ENCODE measurements at places on chromosomes 3 and 15.
A peak's percentile ranks its signal among the peaks of the same experiment; 100 is the strongest.

- no peak for DNase-seq
Observed at GRCh38 chr3:99700631-99701268, 62.4 kb downstream of the COL8A1 start.

DNA sequence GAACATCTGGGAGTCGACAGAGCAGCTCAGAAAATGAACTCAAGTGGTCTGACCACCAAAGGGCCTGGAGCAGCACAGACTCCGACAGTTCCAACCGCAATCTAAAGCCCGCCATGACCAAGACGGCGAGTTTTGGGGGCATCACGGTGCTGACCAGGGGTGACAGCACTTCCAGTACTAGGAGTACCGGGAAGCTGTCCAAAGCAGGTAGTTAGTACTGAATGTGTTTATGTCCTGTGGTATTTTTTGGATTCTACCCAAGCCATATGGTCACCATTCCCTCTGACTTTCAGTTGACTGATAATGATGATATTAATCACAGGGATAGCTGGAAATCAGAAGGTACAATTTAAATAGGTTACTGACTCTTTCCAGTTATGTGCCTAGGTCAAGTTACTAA lies 82.3 kb downstream of the ARPP21 start:
- no peak for DNase-seq

GRCh38 chr3:150662410-150663200 lies 41.1 kb downstream of the ERICH6 start:
- DNase-seq = no peak

- DNase-seq = no peak
Observed at GRCh38 chr3:45551214-45552010, 43.1 kb upstream of the LIMD1 start.

GRCh38 chr3:165195640-165196576 lies at the start of gene SLITRK3:
Gene SLITRK3, minus strand, starts transcription at chr3:165196384. Its CDS starts 5,554 bp downstream, at chr3:165190830.
- DNase-seq = no peak

DNA sequence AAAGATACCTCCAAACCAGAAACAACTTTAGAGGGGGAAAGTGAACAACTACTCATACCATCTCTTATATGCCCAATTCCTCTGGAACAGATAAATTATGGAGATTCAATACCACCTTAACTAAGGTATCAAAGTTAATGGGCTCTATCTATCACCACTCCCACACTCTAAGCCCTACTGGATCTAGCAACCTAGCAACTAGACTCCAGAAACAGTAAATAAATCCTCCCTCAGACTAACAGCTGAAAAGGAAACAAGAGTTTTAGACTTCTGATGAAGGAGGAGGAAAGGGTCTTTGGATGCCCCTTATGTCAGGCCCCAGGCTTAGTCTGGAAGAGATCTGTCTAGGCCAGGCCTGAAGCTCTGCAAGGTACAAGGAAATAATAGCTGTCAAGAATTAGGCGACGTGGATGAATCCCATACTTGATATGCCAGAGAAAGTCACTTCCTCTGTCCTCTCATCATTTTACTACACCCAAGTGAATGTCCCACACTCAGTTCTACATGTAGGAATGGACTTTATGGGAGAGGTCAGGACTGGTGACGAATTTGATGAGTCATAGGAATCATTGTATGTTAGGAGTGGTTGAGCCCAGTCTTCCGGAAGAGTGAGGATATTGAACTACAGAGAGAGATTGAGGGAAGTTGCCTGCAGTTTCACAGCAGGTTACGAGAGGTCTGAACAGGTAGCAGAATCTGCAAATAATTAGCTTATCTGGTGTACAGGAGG lies 113.8 kb downstream of the AKAP13 start:
- DNase-seq = no peak

DNA sequence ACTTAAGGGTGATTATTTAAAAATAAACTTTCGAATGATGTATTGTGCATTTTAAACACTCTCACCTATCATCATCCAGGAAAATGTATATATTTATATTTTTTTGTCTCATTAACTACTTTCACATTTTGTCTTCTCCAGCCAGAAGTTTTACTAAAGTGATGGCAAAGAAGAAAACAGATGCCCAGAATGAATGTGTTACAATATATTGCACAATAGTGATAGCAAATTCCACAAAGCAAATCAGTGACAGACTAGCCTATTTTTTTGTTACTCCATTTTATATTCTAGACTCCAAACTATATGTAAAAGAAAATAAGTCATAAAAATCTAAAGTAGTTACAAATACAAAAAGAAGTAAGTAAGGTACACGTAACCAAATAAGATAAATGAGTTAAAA lies 414.7 kb downstream of the EPHA3 start:
- DNase-seq = no peak

DNA sequence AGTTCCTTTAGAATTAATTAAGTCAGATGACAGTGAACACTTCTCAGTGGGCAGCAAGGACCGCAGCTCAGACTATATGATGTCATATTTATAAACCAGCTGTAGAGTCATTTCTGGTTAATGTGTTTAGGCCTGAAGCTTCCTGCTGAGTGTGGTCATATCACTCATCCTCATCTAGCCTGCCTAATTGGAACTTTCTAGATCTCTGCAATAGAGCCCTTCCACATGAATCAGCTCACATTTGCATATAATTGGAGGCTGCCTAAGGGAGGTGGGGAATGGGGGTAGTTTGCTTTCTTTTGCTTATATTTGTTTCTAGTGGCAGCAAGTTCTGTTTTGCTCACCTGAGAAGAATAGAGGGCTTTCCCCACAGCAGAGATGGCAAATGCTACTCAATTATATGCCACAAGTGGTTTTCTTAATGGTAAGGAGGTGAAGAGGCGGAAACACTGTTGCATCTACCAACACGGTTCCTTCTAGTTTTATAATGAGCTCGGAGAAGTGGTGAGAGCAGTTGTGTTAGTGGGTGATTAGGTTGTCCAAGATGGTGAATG lies 148.1 kb downstream of the KLHL25 start:
- DNase-seq = no peak

DNA sequence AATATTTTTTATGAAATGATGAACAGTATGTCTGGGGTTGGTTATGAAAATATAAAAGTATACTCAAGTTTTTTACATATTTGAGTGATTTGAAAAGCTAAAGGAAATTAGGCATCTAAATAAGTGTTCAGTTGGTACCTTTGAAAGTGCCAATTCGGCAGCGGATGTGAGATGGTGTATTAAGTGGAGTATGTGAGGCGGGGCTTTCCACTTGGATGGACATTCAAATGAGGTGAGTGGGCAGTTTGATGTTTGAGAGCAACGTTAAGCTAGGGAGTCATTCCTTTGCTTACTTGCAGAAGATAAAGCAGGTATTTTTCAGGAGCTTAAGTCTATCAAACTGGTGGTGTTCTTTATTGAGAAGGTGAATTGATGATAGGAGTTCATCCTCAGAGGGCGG lies 189.0 kb upstream of the GOLIM4 start:
- no peak for DNase-seq

DNA sequence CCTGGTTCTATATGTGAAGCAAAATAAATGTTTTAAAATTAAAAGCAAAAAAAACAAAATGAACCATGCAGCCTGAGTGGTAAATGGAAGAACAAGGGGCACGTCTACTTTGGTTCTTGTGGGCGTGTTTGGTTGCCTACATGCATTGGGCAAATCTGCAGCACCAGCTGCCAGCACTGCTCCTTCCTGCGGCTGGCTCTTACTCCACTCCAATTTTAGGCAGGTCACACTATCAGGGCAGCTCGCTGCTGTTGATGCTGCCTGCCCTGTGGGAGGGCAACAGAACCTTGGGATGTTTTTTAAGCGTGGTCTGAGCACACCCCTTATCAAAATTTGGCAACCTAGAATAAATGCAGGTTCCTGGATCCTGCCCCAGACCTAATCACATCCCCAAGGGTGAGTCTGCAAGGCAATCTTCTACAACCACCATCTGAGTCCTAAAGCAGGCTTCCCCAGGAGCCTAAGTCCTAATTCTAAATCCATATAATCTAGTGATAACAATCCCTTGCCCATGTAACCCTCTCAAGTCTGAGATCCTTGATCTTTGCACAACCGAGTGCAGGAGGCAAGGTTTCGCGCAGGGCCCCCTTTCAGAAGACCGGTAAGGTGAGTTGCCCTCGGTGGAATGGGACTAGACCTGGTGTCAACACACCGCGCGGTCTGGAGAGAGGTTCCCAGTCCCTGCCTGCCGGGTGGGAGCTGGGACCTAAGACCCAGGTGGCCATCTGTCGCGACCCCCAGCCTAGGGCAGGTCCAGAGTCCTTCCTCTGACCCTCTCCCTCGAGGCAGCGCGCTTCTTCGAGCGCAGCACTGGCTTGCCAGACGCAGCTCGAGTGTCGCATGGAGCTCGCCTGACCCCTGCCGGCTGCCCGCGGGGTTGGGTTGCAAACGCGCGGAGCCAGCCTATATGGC lies 15.9 kb downstream of the IVD start:
- peak; percentile 79 for DNase-seq

- DNase-seq = no peak
Observed at GRCh38 chr3:28972921-28973320, 307.9 kb upstream of the RBMS3 start.

- DNase-seq = no peak
Observed at GRCh38 chr3:134361162-134361835, 12.9 kb downstream of the AMOTL2 start.

DNA sequence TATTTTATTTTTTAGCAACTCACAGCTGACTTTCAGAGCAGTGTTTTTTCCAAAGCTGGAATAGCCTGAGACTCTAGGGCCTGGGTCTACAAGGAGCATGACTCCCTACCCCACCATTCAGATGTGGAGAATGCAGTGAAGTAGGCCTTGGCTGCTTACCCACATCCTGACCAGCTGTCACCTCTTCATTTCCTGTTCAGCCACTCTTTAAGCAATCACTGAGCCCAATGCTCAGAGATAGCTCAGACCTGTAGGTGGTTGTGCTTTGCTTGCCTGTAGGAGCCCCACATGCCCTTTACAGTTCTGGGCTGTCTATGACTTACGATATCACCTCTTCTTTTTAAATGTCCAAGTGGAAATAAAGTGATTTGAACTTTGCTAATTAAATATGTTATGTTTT lies 148.1 kb downstream of the NEK11 start:
- DNase-seq = no peak

GRCh38 chr3:74510261-74510818 lies 104.1 kb downstream of the CNTN3 start:
- DNase-seq = no peak

DNA sequence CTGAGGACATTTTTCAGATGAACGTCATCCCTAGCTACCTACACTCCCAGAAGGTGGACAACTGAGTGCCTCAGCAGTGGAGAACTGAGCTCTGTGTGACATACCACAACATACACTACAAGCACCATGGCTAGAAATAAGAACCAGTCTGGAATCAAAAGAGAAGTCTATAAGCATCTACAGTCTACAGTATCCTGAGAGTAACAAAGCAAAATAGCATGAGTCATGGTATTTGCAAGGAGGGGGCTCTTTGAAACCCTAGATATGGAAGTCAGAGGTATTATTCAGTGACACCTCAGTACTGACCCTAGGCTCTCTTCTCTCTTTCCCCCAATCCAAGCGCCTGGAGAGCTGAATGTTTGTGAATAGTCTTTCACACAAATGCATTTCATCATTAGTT lies 87.5 kb downstream of the TNIK start:
- no peak for DNase-seq

- DNase-seq = peak; percentile 45
Observed at GRCh38 chr3:196837819-196838420, 29.8 kb upstream of the SENP5 start.

DNA sequence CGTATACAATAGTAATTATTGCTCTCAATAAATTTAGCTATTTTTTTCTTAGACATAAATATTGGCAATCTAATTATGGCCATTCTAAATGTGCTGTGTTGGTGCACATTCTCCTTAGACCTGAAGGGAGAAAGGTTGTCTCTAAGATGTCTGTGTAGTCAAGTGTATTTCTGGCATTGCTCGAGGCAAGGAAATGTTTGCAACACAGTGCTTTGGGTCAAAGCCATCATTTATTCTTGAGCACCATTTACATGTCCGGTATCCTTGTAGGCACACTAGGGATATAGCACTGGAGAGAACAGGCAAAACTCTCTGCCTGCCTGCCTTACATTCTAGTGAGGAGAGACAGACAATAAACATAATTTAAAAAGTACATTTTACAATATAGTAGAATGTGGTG lies 2.6 kb upstream of the PHLDB2 start:
- no peak for DNase-seq

- DNase-seq = no peak
Observed at GRCh38 chr15:92111751-92112150, 258.2 kb downstream of the SLCO3A1 start.
